ENCODE measurements at places on chromosomes 12 and 14.
A peak's percentile ranks its signal among the peaks of the same experiment; 100 is the strongest.

DNA sequence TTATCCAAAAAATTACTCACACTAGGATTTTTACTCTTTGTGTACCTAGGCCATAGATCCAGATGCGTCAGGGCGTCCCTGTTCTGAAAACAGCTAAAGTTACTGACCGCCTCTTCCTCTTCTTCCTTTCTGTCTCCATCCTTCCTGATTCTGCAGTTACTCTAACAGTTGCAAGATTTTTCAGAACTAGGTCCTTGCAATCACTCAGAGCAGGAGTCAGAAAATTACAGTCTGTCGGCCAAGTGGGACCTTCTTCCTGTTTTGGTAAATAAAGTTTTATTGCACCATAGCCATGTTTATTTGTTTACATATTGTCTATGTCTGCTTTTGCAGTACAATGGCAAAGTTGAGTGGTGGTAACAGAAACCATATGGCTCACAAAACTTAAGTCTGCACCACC is 25.6 kb upstream of the FGF6 start:
- no peak for DNase-seq

GRCh38 chr14:38116895-38117294 is 90.8 kb upstream of the SSTR1 start:
- DNase-seq: no peak

DNA sequence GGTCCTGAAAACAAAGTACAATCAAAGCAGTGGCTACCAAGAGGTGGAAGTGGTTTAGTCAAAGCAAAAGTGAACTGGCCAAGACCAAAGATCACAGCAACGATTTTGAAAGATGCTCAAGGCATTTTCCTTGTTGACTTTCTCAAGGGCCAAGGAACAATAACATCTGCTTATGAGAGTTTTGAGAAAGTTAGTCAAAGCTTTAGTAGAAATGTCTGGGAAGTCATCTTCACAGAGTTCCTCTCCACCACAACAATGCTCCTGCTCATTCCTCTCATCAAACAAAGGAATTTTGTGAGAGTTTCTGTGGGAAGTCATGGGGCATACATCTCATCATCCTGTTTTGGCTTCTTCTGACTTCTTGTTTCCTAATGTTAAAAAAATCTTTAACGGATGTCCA is 80.1 kb downstream of the PLEKHA5 start:
- DNase-seq: no peak

GRCh38 chr14:69924201-69924600 is 45.0 kb downstream of the SMOC1 start:
- no peak for DNase-seq

- no peak for DNase-seq
Observed at GRCh38 chr12:60123557-60123956, 527.7 kb downstream of the SLC16A7 start.

DNA sequence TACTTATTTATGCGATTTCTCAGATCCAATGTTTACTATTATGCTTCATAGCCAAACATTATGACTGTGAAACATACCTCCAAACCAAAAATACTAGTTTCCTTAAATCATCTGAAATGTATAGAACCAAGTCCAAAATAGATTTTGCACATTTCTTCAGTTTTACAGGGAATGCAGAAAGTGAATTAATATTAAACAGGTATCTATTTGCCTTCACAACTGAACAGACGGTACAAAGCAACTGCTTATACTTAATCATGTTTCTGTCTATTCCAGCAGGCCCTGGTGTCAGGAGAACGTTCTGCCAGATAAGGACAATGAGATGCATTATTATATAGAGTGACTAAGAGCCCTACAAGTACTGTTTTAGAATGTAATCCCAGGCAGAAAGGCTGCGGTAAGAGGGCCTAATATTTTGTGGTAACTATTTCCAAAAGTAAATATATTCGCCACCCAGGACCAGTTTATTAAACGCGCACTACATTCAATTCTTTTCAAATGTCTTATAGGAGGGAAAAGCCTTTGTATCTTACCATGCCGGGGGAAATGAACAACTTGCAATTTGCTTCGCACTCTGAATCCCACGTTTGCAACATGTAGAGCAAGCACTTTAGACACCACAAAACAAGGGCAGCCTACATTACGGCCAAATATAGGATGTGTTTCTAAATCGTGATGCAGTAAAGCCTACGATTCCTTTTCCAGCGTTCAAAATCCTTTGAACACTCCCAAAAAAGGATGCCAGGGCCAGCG is 1.5 kb downstream of the CORO1C start:
- DNase-seq: no peak

- DNase-seq: no peak
Observed at GRCh38 chr14:105767315-105767714, 240.9 kb downstream of the TMEM121 start.

GRCh38 chr14:57254884-57255283 is 13.8 kb downstream of the EXOC5 start:
- no peak for DNase-seq

GRCh38 chr14:26377150-26377549 is 220.7 kb downstream of the NOVA1 start:
- no peak for DNase-seq

DNA sequence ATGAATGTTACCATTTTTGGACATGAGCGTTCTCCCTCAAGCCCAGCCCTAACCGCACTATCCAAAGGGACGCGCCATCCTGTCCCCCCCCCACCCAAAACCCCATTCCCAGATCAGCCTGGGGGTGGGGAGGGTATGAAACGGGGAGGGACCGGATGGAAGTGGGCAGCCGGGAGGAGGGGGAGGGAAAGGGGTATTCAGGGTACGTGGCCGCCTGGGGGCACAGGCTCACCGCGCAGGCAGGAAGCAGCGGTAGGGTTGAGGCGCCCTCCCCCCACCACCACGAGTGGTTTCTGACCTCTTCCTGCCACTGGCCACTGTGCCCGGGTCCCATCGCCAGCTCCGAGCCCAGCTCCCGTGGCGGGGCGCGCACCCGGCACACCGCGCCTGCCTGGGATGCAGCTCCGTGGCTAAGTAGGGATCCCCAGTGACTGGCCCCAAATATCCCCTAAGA is 1.4 kb downstream of the ACTN1 start:
- DNase-seq: peak; percentile 40

DNA sequence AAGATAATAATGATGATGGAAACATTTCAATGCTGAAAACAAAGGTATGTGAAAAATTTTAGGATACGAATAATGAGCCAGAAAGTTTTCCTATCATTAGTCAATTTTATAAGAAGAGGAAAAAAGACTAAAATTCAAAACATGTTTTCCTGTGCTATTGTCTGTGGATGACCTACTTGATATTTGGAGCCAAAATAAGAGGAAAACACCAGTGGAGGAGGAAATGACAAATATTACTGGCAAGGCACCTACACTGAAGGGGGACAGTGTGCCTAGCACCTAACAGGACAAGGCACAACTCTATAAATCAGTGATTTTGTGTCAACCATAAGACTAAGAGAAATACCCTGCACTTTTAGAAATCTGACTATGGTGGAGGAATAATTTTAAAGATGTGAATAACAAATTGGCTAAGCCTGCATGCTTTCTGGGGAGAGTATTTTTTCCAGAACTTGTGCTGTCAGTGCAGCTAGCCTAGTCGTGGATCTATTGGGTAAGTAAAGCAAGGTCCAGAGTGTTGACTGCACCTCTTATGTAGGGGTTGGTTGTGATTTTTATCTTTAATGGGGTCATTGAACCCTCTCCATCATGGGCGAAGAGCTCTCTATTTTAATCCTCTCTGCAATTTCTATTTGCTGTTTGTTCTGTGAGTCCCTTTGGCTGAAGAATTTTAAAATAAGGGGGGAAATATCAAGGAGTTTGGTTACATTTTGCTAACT is 398.0 kb downstream of the TMTC2 start:
- DNase-seq: no peak

GRCh38 chr12:74900232-74900631 is 309.4 kb downstream of the KCNC2 start:
- DNase-seq: no peak

DNA sequence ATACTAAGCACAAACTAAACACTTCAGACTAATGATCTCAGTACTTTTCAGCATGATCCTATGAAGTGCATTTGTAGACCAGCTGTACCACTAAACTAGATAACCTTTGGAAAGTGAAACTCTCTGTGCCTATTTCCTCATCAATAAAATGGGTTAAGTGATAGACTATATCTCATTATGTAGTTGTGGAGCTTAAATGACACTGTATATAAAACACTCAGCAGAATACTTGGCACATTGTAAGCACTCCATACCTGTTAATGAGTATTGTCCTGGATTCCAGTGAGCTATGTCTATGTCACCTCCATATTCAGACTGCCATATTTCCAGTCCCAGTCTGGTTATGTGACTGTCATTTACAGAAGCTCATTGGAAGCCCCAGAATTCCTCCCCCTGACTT is 44.4 kb downstream of the RTN1 start:
- no peak for DNase-seq
